ENCODE measurements at places on chromosomes 16 and 17.

DNA sequence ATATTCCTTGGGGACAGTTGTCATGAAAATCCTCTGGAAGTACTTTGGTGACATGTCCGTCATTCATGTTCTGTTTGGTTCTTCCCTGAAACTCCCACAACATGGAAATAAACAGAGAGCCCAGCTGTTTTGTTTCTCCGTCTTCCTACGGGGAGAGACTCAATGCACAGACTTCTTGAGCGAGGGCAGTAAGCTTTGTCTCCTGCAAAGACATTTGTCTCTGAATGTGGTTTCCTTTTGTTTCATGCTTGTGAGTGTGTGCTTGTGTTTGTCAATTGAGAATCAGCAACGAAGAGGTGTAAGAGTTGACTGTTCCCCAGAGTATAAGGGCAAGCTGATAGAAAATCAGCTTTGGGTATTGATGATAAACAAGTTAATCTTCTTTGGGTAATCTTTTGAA is 643.0 kb upstream of the RBFOX1 start:
- DNase-seq = no peak

GRCh38 chr16:15607700-15608396 is 35.1 kb downstream of the MARF1 start:
- peak; percentile 17 for DNase-seq

- DNase-seq = no peak
Measured at GRCh38 chr17:78380370-78380769, 1.9 kb downstream of the PGS1 start.

DNA sequence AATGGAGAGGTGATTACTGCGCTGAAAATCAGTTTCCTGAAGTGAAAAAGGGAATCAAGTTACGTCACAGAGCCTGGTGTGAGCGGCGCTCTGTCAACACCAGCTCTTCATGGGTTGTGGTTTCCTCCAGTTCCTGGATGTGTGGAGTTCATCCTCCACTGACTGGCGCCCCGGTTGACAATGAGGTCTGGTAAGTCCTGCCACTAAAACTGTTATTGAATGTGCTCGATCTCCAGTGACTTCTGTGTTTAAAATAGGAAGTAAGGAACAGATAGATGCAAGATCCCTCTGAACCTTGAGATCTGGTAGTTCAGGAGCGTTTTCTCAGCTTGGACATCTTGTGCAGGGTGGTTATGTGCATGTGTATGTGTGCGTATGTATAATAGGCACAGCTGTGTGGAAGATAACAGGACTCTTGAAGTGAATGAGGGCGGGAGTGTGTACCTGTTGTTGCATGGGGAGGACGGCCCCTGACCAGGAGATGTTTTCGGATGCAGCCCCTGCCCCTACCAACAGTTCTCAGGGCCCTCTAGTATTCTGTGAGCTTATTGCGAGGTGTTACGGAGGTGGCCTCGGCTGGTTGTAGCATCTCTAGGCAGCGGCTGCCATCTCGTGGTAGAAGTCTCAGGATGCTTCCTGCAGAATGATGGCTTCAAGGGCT is 22.0 kb upstream of the GOT2 start:
- peak; percentile 31 for DNase-seq

DNA sequence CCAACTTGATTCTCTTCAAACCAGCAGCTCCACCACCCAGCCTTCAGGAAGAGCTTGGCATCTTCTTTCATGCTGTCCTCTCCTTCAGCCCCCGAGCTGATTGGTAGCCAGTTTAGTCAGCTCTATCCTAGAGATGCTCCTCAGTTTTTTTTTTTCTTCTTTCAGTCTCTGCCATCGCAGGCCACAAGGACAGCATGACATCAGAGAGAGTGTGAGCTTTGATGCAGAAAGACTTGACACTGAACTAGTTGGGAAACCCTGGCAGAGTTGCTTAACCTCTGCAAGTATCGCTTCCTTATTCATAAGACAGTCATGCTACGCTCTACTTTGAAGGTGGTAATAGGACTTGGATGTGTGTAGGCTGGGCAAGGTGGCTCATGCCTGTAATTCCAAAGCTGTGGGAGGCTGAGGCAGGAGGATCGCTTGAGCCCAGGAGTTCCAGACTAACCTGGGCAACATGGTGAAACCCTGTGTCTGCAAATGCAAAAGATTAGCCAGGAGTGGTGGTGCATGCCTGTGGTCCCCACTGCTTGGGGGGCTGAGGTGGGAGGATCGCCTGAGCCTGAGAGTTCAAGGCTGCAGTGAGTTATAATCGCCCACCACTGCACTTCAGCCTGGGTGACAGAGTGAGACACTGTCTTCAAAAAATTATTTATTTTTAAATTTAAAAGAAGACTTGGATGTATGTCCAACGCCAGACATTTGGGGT is 2.6 kb downstream of the CD300LB start:
- no peak for DNase-seq

DNA sequence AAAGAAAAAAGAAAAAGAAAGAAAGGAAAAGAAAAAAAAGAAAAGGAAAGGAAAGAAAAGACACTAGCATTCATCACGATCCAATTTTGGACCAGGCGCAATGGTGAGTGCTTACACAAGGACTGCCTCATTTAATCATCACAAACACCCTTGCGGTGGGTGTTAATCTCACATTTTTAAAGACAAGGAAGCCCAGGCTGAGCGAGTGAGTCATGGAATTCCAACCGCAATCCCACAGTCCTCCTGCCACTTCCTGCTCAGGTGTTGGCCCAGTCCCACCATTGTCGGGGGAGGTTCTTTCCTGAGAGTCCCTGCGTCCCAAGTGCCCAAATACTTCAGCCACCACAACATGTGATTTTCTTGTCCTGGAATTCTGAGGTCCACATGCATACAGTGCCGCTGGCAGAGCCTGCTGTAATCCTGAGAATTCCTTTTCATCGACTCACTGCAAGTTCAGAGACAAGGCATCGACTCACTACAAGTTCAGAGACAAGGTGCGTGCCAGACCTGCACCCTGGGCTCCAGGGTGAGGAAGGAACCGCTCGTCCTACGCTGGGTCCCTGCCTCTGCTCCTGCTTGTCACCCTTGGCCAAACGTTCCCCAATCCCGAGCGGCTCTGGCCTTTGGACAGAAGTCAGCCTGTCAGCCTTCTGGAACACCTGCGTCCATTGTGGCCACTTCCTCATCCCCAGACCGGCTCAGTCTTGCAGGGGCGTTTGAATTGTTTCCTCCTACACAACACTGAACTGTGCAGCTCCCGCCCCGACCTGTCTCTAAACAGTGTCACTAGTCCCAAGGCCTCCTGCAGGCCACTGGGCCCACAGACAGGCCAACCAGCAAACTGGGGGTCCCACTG is 5.8 kb downstream of the ZG16B start:
- DNase-seq = peak; percentile 65

DNA sequence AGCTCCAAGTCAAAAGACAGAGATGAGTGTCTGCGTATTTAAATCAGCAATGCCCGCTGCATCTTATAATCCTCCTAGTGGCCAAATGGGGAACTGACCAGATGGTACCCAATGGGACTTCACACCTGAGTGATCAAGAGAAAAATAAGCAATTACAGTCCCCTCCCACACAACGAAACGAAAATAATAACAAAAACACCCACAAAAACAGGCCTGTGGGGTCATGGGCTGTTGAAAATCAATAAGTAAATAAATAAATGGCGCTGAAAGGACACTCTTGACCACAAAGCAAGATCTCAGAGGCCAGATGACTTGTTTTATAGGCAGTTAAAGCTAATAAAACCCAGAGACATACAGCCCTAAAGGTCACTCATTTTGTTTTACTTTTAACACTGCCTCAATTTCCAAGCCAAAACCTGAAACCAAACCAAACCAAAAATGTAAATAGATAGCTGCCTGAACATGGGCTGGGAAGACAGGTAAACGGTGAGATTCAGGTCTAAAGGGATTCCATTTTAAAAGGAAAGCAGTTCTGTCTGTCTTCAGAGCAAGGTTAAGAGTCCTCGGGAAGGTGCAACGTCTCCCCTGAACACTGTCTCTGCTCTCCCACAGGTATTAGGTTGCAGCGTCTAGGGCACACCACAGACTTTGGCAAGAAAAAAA is 1.3 kb downstream of the ZNF821 start:
- DNase-seq = peak; percentile 34

GRCh38 chr17:74795327-74796020 is 19.3 kb upstream of the NAT9 start:
- DNase-seq = no peak

- no peak for DNase-seq
Measured at GRCh38 chr16:69133373-69133954, 1.0 kb downstream of the UTP4 start.

DNA sequence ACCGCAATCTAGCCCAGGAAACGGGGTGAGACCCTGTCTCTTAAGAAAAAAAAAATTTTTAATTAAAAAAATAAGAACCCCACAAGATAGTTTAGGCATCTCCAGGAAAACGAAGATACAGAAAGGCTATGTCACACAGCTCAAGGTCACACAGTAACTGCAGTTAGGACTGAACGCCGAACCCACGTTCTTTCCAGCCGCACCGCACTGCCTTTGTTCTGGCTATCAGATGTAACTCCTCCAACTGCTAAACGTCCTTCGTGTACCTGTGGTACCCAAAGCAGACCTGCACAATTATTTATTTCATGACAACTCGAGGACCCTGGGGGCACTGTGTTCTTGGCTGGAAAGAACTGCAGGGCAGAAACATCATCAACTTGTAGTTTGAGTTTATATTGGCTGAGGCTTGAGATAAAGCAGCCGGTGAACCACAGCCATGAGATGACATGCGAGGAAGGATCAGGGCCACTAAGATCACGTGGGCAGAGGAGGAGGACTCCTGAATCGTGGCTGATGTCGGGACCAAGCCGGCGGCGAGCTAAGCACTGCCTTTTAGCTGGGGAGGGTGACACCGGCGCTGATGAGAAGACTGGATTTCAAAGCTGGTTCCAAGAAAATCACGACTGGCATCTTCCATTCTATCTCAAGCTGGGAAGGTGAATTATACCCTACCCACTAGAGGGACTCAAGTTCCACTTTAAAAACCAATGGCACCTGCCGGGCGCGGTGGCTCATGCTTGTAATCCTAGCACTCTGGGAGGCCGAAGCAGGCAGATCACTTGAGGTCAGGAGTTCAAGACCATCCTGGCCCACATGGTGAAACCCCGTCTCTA is 20.7 kb upstream of the MNT start:
- DNase-seq = no peak

DNA sequence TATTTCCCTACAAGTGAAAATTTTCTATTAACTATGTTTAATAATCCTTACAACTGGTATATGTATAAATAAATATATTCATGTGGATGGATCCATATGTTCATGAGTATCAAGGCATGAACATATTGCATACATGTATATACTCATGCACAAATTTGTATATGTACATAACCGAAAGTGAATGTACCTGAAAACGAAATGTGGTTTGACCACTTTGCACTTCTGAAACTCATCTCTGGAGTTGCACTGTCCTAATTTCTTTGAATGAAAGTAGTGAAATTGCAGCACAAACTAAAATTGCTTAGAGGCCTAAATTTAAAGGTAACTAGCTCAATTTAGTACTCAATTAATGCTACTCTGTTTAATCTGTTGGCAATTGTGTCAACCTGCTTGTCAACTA is 27.4 kb upstream of the GNAO1 start:
- DNase-seq = no peak

DNA sequence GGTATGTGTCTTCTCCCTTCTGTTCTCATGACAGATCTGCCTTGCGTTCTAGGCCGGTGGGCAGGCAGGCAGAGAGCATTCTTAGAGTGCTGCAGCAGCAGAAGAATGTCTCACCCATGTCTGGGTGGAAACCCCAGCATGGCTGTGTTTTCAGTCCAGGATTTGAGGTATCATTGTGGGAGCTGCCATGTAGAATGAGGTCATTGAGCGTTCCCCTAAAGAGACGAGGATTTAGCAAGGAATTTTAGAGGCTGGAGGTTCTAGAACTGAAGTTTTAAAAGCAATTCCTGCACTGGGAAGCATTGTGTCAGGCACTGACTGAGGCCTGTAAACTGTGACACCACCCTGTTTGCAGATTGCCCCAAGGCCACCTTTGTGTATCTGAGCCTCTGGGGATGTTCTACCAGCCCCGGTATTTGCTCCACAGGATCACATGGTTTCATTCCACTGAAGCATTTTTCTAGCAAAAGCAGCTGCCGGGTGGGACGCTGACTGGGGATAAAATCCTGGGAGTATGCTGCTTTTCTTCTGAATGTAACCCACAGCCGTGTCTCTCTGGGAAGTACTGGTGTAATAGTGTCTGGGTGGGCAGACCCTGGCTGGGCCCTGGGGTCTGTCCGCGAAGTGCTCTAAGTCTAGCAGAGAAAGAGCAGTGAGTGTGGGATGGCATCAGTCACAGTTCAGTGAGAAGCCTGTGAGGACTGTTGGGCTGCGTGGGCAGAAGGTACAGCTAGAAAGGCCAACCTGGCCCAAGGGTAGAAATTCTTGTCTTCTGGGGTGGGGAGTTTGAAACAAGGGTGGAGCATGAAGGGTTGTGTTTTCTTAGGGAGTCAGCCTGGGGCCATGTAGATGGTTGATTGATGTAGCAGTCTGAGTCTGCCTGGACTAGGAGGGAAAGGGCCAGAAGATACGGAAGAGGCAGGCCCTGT is 30.2 kb downstream of the PLCD3 start:
- DNase-seq = no peak

DNA sequence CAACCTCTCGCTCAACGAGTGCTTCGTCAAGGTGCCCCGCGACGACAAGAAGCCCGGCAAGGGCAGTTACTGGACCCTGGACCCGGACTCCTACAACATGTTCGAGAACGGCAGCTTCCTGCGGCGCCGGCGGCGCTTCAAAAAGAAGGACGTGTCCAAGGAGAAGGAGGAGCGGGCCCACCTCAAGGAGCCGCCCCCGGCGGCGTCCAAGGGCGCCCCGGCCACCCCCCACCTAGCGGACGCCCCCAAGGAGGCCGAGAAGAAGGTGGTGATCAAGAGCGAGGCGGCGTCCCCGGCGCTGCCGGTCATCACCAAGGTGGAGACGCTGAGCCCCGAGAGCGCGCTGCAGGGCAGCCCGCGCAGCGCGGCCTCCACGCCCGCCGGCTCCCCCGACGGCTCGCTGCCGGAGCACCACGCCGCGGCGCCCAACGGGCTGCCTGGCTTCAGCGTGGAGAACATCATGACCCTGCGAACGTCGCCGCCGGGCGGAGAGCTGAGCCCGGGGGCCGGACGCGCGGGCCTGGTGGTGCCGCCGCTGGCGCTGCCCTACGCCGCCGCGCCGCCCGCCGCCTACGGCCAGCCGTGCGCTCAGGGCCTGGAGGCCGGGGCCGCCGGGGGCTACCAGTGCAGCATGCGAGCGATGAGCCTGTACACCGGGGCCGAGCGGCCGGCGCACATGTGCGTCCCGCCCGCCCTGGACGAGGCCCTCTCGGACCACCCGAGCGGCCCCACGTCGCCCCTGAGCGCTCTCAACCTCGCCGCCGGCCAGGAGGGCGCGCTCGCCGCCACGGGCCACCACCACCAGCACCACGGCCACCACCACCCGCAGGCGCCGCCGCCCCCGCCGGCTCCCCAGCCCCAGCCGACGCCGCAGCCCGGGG is 1.3 kb downstream of the FOXC2 start:
- DNase-seq = no peak

All from skeletal muscle cell (primary cell).